ENCODE measurements at places on chromosomes 4 and X.

DNA sequence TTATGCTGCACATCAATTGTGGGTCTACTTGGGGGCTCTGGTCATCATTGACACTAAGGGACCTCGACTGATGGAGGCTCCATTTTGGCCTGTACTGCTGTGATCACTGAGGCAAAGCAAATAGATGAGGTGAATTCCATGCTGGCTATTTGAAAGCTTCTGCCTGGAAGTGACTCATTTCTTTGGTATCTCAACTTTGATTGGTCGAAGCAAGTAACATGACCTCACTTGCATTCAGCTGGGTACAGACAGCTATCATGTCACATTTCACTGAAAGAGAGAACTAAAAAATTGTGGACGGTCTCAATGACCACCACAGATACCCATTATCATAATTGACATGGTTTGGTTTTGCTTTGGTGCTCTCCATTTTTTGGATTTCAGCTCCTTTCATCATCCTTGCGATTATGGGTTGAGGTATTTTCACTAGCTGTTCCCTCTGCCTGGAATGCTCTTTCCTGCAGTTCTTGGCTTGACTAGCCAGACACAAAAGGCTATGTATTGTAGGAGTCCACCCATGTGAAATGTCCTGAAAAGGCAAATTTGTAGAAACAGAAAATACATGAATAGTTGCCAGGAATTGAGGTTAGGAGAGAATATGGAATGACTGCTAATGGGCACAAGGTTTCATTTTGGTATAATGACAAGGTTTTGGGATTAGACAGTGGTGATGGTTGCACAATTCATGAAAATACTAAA is 369.2 kb upstream of the LCORL start:
- no peak for DNase-seq

DNA sequence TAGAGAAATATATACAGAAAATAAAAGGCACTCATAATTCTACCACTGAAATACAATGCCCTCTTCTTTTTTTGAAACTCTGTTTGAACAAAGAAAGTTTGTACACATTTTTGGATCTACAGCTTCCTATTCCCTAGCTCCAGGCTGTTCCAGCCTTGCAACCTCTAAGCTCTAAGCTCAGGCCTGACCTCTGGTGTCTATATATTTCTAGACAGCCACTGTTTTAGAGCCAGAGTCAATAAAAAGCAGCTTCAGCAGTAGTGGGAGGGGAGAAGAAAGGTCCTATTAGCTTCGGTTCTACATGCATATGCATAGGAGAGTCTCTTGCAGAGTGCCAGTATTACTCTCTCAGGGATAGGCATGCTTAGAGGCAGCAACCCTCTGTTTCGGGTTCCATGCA is 39.7 kb downstream of the CLDN2 start:
- no peak for DNase-seq

DNA sequence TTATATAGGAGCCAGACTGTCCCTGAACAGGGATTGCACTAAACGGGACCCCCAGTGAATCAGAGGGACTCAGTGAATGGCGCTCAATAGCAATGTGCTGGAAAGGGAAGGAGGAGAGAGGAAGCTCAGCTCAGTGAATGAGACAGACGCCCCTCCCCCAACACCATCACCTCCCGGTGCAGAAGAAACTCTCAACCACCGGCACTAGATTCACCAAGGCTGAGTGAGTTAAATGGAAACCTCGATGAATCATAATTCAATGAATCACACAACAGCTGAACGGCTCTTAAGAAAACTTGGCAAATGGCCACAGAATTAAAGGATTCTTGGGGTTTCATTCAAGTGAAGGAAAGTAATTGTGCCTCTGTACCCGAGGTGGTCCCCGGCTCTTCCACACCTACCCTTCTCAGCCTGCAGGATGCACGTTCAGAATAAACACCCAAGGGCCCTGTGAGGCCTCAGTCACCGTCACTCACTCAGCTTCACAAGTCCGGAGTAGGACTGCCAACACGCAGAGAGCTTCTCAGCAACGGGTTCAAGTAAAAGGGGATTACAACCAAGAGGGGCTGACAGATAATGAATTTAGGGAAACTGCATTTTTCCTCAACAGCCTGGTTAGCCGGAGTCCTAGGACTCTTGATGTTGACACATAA is 29.3 kb downstream of the CRMP1 start:
- no peak for DNase-seq

DNA sequence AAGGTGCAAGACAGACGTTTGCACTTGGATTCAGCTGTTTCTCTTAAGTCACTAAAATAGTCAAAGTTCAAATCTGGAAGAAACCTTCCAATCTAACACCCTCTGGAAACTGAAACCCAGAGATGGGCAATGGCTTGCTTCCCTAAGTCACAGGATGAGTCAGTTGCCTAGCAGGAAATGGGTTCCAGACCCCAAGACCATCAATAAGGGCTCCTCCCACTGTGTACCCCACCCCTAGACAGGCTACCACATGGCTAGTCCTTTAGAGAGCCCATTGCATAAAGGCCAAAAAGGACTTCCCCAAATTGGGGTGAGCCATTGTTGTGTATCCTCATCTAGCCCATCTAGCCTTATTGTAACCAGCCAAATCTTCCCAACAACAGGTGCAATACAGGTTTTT is 216.2 kb downstream of the HS6ST2 start:
- no peak for DNase-seq

DNA sequence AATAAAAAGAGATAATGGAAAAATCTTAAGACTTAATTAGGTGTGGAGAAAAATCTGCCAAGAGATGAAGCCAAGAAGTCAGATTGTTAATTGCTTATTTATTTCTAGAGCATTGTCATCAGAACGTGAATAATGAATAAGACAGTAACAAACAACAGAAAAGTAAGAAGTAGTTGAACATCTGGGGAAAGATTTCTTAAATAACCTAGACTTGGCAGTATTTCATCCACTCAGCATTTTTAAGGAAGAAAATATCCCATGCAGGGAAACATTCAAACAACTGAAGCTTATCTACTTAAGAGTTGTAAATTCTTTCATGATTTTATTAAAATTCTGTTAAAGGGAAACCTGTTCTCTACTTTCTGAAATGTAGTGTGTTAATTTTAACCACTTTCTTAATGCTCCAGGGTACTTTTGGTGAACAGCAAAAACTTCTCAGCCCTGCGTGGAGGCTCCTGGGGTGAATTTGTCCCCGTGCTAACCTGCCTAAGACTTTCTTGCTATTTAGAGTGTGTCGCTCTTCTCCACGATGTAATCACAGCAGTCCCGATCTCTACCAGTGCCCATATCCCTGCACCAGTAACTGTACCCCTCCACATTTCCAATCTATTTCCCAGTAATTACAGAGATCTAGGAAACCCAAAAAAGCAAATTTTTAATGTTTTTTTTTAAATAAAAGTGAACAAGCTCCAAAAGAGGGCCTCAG is 124.6 kb downstream of the CORIN start:
- DNase-seq: no peak

GRCh38 chr4:152965611-152966010 is 29.5 kb downstream of the FHDC1 start:
- no peak for DNase-seq

GRCh38 chr4:10753336-10753735 is 68.8 kb upstream of the CLNK start:
- no peak for DNase-seq

DNA sequence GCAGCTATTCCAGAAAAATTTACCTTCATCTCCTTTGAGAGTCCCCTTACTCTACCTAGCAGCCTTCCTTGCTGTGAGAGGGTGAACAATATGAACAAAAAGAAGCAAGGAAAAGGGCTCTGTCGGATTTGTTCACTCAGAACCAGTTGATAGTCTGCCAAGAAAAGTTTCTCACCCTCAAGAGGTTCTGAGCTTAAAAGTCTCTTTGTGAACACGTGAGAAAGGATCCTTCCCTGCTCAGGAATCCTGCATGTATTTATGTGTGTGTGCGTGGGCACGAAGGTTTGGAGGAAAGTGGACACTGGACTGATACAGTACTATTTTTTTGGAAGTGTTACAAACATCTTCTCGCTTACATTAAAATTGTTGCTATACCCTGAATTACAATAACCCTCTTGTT is 178.6 kb upstream of the JADE1 start:
- DNase-seq: no peak

GRCh38 chrX:42900947-42901346 is 123.0 kb upstream of the PPP1R2C start:
- DNase-seq: no peak

- peak; percentile 71 for DNase-seq
Measured at GRCh38 chr4:182808673-182809416, 108.3 kb downstream of the DCTD start.

- DNase-seq: no peak
Measured at GRCh38 chr4:121041307-121042090, 30.8 kb downstream of the NDNF start.

DNA sequence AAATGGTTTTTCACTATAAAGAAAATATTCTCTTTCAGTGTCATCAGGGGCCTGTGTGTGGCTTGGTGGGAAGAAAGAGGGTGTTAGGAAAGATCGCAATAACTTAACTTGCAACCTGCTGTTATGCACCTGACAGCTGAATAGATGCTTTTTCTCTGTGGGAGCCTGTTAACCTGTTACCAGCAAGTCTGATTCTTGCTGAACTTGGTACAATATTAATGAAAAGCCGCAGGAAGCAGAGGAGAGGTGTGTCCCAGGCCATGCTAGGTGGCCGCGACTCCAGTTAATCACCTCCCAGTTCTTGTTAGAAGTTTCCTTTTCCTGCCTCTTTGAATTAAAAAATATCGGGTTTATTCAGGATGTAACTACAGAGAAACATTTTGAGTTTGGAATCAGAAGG is 494.8 kb upstream of the AGA start:
- no peak for DNase-seq

- no peak for DNase-seq
Measured at GRCh38 chrX:152020888-152021287, 46.4 kb upstream of the GABRE start.

GRCh38 chr4:182242787-182243186 is 415 bp upstream of the TENM3 start:
- DNase-seq: no peak

GRCh38 chr4:84874619-84875018 is 91.9 kb downstream of the WDFY3 start:
- no peak for DNase-seq

GRCh38 chr4:151940926-151941617 is 180.3 kb upstream of the GATB start:
- DNase-seq: no peak

DNA sequence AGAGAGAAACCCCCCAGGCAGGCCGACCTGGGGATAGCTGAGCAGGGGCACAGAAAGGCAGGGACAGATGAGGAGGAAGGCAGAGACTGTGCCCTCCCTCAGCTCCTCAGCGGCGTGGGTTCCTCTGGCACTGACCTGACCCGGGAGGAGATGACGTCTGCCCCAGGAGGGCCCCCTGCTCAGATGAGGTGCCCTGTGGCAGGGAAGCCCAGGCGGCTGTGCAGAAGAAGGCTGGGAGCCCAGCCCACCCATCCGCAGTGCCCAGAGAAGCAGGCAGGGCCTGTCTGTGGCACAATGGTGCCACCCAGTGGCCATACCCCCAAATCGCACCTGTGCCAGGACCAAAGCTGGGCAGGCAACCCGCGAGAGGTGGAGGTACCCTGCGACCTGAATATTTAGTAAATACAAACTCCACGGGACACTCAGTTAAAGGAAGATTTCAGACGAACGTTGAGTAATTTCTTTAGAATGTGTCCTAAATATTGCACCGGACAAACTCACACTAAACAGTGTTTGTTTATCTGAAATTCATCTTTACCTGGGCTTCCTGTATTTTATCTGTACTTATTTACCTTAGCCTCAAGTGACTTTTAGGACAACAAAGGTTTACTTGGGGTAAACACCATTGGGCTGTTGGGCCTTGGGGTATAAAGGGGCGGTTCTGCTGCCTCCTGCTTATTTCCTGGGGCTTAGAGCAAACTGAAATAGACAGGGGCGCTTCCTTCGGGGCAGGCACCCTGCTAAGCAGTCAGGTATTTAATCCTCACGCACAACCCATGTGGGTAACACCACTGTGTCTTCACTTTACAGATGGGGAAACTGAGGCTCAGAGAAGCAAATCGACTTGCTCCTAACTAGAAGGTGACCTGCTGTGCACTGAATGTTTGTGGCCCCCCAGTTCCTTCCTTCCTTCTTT is 46.5 kb upstream of the HMX1 start:
- DNase-seq: no peak

- no peak for DNase-seq
Measured at GRCh38 chrX:104697294-104697693, 131.3 kb downstream of the IL1RAPL2 start.

DNA sequence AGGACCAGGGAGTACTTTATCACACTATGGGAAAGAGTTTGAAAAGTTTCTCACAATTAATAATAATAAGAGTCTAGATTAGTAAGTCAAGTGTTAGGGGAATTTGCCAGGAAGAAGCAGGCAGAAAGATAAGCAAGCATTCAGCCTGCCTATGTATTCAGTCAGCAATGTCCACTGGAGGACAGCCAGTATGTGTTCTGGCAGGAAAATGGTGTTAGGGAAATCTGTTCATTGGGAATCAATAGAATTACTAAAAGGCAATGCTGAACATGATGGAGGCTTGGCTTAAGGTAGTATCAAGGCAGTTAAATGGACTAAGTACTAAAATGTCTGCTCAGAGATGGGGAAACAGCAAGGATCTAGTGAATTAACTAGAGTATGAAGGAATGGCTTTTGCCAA is 221.2 kb downstream of the PPP4R3C start:
- no peak for DNase-seq

- no peak for DNase-seq
Measured at GRCh38 chr4:183912585-183912984, 7.5 kb downstream of the STOX2 start.

GRCh38 chr4:134024251-134024650 is 177.3 kb downstream of the PABPC4L start:
- no peak for DNase-seq

GRCh38 chr4:1115528-1116293 is 2.3 kb upstream of the RNF212 start:
- DNase-seq: no peak

- no peak for DNase-seq
Measured at GRCh38 chr4:54254915-54255246, 25.8 kb downstream of the PDGFRA start.

DNA sequence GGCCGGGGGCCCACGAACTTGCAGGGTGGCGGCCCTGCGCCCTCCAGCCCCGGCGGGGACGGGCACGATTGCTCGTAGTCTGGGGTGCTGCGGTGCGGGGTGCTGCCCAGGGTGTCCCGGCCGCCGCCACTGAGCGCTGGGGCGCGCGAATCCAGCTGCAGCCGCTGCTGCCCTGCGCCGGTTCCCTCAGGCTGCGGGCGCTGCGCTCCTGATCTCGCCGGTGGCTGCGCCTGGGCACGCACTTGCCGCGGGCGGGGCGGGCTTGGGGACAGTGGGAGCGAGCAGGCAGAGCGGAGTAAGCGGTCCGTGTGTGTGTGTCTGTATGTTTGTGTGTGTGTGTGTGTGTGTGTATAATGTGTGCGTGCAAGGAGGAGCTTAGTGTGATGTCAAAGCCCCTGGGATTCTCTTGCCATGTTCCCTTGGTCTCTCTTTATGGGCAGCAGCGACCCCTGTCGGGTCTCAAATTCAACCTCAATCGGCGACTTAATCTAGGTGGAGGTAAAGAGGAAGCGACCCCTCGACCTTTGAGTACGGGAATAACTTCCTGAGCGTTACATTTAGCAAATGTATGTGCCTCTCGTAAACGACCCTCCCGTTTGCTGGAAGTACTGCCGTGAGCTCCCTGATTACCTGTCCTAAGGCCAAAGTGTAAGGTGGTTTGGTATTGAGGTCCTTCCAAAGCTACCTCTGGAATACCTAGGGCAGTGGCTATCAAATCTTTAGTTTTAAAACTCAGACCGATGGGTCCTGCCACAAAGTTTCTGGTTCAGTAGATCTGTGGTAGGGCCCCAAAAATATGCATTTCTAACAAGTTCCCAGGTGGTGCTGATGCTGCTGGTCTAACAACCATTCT is at the start of gene RNF150:
TSS of gene RNF150 (minus strand) at position 324 of the 853 bp plus-strand sequence.
- DNase-seq: no peak

Measured in T-helper 2 cell (primary cell).